ENCODE measurements at places on chromosomes 12 and 14.

GRCh38 chr12:108928695-108929094, 48.8 kb downstream of the DAO start:
- no peak for DNase-seq

DNA sequence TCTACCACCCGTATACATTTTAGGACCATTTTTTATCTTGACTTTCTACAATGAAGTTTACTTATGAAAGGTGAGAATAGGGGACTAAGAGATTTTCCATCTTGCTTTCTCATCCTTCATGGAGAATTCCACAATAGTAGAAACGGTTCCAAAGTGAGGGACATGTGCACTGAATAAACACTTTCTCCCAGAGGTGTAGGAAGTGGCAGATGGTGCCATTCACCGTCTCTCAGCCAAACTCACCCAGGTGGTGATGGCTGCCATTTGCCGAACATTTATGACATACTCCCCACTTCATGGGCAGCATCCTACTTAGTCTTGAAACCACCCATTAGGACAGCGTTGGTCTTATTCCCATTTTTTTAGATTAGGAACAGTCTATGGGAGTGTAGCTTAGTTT, 540.5 kb downstream of the DIO2 start:
- no peak for DNase-seq

DNA sequence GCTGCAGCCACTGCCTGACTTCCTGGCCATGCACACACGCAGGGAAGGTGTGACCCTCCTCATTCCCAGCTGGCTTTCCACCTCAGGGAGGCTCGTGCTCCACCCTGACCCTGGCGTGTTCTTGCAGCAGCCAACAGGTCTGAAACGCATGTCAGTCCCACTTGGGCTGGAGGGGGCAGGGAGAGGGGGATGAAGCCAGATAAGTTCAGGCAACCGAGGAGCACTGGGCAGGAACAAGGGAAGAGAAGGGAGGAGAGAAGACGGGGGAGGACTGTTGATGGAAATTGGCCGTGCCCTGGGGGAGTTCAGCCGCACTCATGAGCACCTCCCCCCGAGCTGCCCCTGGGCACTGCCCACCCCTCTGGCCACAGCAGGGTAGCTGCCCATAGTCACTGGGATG, 182.4 kb upstream of the PRMT8 start:
- DNase-seq = no peak

- DNase-seq = peak; percentile 38
These were observed 143.7 kb downstream of the AKAP6 start for GRCh38 chr14:32472512-32473463.

DNA sequence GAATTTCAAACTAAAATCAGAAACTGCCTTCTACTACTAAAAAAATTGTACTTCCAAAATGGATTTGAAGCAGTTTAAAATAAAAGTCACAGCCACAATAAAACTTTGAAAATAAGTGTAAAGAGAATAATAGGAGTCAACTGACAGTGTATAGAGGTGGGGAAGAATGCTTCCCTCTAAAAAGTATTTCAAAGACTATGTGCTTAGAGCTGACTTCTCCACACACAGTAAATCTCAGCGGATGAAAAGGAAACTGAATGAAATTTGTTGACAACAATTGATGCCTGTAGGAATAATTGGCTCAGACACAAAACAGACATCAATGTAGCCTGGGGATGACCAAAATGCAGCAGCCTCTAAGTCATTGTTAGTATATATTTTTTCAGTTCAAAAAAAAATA, 7.9 kb downstream of the IGF1 start:
- no peak for DNase-seq

DNA sequence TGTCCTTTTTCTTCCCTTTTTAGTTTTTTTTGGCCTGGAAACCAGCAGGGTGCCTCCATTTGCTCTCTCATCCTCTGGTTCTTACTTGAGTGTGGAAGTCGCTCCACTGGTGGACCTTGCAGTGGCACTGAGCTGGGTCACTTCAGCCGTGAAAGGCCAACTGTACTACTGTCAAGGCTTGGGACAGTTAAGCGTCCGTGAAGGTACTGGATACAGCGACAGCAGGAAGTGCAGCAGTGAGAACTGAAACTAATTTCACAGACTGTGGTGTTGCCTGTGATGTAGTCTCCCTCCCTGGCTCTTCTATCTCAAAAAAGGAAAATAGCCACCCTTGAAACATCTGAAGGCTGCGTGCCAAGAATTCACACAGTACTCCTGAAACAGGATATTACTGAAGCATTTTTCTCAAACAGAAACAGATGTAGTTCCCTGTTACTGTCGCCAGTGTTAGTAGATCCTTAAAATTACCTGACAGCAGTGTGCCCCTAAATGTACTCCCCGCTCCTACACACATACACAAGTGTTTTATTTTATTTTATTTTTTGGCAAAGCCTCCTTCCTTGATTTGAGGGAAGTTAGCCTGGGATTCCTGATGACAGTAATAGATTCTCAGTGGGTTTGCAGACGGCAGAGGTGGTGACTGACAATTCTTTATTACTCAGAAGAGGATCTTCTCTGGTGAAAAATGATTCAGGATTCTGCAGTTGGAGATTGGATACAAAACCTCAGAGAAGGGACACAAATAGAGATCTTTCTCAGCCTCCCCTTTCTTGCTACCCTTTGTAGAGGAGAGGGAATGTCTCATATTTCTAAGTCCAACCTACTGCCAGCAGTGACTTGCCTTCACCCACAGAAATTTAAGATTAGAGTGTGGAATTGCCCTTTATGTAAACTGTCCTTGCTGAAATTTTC, 4.4 kb downstream of the SUSD6 start:
- DNase-seq = peak; percentile 86

DNA sequence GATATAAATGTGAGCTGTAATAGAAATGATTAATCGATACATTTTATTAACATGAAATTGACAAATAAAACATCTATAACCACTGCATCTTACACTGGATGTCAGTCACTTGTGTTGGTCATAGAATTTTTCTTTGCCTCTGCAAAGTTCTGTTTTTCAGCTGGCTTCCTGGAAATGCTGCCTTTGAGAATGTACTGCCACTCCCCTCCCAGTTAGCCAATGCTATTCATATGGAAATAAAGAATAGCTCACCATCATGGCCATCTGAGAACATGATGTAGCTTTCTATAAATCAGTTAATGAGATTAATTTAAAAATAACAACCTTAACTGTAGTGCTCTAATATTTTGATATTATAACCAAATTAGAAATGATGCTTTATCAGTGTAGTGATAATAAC, 41.1 kb downstream of the SLCO1B1 start:
- no peak for DNase-seq

DNA sequence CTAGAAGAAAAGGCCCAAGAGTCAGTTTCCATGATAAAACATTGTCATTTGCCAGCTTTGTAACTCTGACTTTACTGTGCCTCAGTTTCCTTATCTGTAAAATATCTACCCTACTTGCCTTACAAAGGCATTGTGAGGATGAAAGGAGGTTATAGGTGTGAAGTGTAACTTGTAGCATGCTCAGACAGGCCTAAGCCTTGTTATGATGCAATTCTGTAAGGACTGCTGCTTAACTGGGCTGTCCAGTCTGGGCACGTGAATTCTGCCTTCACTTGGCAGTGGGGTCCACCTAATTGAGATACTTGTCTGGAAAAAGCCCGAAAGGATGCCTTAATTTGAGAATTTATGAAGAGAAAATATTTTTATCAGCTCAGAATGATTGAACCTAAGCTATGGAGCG, 114.5 kb upstream of the DYRK2 start:
- no peak for DNase-seq

DNA sequence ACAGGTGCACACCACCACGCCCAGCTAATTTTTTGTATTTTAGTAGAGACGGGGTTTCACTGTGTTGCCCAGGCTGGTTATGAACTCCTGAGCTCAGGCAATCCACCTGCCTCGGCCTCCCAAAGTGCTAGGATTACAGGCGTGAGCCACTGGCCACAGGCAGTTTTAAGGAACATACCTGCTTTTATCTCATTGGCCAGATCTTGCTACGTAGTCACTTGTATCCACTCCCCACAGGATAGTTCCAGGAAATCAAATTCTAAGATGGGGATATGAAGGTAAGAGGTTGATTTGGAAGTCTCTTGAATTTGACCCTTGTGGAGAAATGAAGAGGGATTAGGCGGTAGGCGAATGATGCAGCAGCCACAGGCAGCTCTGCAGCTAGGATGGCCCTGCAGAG, 8.8 kb upstream of the PLEKHG6 start:
- no peak for DNase-seq

- no peak for DNase-seq
These were observed 62.3 kb downstream of the DAD1 start for GRCh38 chr14:22526744-22527143.

DNA sequence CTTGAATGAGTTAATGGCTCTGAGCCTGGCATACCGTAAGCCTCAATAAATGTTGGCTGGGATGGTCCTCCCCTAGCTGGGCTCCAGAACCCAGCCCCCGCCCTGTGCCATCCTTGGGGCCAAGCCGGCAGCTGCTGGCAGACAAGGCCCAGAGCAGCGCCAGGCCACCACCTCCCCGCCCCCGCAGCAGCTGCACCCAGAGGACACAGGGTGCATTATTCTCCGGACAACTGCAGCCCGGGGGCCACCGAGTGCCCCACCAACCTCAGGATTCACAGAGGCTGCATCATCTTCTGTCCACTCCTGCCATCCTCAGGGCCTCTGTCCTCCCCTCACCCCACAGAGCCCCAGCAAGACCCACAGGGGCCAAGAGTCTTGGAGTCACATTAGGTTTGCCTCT, 92.7 kb downstream of the NCOR2 start:
- DNase-seq = no peak

DNA sequence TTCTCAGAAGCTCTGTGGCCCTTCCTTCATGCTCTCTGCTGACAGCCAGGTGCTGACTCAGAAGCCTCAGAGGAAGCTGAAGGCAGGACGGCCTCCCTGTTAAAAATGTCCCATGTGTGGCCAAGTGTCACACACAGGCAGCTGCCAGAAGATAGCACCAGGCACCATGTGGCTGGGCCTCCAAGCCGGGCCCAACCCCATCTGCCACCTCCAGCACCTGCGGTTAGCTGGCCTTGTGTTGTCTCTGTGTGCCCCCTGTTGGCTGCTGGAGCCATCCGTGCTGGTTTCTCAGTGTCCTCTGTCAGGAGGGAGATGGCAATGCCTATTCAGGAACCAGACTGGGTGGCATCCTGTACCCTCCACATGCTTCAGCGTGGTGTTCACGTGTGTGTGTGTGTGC, 63.2 kb downstream of the TSPAN11 start:
- DNase-seq = peak; percentile 10

DNA sequence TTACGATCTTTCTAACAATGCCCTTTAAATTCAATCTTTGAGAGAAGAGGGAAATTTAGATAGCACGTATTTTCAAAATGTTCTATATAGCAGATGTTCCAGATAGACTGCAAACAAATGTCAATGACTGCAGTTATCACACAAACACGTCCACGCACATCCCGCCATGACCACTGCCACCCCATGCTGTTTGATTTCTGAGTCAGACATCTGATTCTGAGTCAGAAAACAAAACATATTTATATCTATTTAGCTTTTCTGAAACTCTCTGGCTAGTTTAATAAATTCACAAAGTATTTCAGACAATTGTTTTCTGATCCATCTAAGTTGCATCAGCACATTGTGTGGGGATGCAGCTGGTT, 105.9 kb upstream of the BCAT1 start:
- no peak for DNase-seq

DNA sequence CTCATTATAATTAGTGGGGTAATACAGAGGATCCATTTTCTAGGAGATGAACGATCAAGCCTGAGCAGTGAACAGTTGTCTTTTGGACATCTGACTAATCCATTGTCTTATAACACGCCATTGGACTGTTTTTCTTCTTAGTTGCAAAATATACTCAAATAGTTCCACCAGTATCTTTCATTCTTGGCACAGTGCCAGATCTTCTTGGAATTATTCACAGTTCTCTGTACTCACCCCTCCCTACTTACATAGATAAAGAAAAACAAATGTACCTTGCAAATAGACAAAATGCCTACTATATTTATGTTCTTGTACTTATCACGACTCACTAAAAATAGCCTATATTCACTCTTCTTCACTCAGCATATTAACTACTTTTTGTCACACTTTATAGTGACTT, 3.8 kb downstream of the CBLN3 start:
- peak; percentile 75 for DNase-seq

- no peak for DNase-seq
These were observed 15.0 kb upstream of the LTBP2 start for GRCh38 chr14:74627076-74627475.

DNA sequence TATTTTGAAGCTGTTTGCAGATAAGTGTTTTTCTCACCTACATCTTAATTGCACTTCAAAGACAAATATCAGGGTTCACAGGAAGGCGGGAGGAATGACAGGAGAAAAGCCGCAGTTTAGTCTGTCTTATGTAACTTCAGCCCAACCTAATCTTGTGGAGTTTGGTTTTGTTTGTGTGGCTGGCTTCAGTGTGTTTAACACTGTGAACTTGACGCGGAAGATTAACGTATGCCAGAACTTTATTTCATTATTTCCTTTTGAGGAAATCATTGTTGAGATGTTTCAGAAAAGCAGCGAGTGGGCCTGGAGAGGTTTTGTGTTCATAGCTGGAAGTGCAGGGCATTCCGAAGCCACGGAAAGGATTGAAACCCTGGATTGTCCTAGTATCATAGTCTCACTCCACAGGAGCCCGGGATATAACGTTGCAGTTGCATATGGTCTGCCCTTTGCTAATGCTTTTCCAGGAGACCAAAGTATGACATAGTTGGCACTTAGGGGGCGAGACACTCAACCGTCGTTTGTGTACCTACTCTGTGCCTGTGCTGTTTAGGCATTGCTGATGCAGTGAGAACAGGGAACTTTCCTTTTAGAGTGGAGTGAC, 2.0 kb downstream of the PELI2 start:
- peak; percentile 6 for DNase-seq

DNA sequence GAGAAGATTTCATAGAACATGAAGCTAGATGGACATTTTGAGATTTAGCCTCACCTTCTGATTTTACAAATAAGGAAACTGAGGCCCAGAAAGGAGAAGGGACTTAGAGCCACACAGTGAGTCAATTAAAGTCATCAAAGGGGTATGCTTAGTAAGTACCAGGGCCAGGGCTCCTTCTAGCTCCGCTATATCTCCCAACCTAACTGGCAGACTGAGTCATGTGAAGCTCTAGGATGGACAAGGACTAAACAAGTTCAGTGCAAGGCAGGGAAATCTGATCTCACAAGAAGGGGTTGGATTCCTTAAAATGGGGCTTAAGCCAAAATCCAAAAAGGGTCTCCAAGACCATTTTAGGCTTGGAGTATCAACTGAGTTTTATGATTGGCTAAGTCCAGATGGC, 215.8 kb downstream of the PHLDA1 start:
- DNase-seq = no peak

DNA sequence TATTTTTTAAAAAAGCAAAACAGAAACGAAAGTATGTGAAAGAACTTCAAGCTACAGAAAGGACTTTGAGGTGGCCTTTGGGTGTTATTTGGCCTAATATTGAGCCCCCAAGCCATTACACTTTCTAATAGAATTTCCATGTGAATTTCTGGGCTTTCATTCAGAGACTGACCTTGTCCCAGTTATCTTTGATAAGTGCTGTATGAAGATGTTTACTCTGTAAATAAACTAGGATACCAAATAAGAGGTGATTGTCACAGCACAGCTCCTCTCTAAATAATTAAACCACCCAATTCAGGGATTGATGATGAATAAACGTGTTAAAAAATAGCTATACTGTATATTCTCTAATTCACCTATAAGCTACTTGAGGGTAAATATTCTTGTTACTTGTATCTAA, 32.8 kb upstream of the PPFIBP1 start:
- DNase-seq = no peak

Data from fibroblast of villous mesenchyme (primary cell).